ENCODE measurements at places on chromosomes 3 and 15.

DNA sequence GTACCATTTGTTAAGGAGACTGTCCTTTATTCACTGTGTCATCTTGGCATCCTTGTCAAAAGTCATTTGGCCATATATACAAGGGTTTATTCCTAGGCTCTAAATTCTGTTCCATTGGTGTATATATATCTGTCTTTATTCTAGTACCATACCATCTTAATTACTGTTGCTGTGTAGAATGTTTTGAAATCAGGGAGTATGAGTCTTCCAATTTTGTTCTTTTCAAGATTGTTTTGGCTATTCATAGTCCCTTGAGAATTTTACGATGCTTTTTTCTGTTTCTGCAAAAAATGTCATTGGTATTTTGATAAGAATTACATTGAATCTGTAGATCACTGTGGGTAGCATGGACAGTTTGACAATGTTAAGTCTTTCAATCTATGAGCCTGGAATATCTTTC is 28.7 kb downstream of the PFN2 start:
- DNase-seq: no peak

DNA sequence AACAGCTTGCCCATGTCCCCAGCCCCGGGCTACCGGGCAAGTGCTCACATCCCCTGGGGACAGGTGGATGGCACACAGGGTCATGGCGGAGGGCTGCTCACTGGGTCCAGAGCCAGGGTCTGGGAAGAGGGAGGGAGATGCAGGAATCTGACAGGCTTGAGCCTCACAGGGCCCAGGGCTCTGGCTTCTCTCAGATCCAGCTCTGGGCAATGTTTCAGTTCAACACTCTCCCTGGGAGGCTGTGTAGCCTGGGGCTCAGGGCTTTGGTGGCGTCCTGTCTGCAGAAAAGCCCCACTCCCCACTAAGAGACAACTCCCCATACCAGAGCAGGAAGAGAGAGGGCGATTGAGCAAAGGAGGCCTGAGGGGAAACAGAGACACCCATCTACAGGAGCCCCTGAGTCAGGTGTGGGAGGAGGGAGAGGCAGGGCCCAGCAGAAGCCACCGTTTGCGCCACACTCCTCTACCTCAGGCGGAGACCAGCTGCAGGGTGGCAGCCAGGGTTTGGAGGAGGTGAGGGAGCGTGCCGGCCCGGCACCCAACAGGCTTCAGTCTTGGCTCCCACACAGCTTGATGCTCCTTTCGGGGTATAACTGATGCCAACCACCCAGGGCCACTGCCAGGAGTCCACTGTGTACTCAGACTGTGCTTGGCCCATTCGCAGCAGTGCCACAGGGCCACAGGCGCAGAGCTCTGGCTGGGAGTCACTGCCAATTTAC is 16.8 kb upstream of the SRP14 start:
- no peak for DNase-seq

GRCh38 chr3:176275113-176275512 is 922.2 kb downstream of the TBL1XR1 start:
- no peak for DNase-seq

- no peak for DNase-seq
Observed at GRCh38 chr3:186254676-186255650, 107.1 kb downstream of the DGKG start.

DNA sequence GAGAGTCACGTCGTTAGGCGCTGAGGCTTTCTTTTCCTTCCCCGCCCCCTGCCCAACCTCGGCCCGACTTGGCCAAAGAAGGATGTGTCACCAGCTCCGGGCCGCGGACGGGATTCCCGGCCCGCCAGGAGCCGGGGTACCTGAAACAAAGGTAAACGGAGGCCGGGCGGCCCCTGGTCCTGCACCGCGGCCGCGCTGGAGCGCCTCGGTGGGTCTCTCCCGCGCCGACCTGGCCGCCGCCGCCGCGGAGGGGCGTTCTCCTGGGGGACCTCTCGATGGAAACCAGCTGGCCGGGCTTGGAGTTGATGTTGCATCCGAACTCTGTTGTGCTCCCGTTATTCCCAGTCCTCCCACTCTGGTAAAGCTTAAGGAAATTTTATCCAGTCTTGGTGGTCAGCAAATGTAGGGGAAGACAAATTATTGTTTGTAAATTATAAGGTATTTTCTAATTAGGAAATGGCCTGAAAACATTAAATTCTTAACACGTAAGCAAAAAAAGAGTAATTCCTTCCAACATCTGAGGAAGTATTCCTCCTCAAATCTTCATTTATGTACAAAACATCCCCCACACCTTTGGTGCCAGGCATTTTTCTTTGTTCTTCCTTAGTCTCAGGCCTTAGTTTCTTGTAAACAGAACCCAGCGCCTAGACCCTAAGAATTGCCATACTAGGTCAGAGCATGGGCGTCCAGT is 888 bp downstream of the PPP2R3A start:
- no peak for DNase-seq

DNA sequence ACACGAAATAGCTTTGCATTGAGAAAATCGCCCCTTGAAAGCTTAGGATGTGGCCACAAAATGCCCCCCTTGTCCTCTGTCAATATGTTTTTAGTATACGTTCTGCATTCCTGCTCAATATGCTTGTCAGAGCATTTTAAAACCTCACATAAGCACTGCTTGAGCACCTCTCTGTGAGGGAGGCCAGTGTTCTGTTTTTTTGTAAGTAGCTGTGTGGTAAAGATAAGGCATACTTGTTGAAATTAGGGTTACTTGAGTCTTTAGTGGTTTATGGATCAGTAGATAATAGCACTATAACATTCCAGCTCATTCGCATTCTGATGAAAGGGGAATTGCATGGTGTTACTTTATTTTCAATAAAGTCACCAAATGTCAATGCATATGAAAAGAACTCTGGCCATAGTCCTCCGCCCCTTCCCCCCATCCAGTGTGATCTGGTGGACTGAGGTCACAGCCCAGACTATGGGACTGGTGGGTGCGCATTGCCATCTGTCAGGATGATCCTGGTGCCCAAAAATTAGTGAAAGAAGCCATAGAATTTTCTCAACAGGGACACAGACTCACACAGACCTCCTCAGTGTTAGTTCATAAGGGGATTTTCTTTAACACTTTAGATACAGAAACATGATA is 33.1 kb downstream of the IL1RAP start:
- DNase-seq: no peak

GRCh38 chr15:41556677-41557076 is 2.3 kb upstream of the TYRO3 start:
- no peak for DNase-seq

DNA sequence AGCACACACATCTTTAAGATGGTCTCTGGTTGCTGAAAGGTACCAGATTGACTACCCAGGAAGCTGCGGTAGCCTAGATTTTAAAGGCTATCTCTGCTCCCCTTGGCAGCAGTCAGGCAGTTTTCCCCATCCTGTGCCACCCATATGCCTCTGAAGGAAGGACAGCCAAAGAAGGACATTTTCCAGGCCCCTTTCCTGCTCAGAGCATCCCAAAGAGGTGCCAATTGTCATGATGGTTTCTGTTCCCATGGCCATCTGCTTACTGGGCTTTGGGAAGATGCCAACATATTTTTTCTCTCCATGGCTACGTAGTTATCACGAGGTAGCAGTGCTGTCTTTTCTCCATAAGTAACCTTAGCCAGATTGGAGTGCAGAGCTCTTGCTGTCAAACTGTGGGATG is 39.7 kb downstream of the UNC13C start:
- no peak for DNase-seq

GRCh38 chr3:57919987-57920386 is 88.2 kb upstream of the FLNB start:
- no peak for DNase-seq

- no peak for DNase-seq
Observed at GRCh38 chr3:114310695-114311094, 16.9 kb downstream of the TIGIT start.

DNA sequence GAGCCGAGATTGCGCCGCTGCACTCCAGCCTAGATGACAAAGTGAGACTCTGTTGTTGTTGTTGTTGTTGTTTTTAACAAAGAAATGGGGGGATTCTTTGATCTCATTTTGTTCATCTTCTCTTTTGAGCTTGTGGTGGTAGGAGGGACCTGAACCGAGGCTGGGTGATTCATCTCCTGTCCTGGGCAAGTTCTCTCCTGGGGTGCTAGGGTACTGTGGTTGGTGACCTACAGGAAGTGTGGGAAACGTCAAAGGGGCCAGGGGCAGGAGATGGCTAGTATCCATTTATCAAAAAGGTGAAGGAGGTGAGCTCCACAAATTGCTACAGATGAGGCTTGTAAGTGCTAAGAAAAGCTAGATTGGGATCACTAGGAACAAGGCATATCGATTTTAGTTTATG is 14.3 kb downstream of the PPCDC start:
- no peak for DNase-seq

GRCh38 chr15:64024172-64025050 is 21.9 kb downstream of the DAPK2 start:
- DNase-seq: no peak

GRCh38 chr15:99423186-99424130 is 142.3 kb upstream of the MEF2A start:
- no peak for DNase-seq

DNA sequence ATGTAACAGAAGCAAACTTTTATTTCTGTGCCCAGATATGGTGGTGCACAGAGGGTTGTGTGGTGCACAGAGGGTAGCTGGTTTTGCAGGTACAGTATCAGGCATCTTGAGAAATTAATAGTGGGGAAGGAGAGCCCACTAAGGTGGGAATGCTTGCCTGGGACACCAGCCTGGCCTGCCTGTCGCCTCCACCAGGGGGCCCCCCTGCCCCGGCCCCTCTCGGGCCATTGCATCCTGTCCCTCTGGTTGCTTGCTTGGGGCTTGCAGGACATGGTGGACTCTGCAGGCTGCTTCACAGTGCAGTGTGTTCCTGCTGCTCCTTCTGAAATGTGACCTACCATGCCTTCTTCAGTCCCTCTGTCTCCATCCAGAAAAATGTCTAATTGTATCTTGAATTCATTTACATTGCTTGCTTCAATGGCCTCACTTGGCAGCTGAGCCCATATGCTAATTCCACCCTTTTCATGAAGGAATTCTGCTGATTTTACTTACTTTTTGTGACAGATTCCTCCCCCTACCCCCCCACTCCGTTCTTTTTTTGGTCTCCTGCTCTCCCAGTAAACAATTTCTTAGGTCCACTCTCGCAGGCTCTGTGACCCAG is 73.6 kb downstream of the EEFSEC start:
- no peak for DNase-seq

DNA sequence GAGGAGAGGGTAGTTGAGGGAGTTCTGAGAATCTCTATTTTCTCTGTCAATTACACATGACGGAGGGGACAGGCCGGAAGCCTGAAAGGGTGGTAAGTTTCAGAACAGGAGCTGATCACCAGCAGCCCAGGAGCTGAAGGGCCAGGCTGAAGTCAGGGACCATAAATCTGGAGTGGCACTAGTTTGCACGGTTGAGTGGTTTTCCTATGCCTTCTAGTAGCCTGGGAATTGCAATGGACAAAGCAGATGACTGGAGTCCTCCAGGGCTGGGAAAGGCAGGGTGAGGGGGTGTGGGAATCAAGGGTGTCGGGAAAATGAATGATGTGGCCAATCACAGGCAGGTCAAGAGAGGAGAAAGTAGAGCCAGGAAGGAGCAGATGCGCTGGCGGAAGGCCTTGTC is 72.5 kb downstream of the MAGEF1 start:
- no peak for DNase-seq

GRCh38 chr3:12278566-12278965 is 10.3 kb upstream of the PPARG start:
- DNase-seq: no peak

DNA sequence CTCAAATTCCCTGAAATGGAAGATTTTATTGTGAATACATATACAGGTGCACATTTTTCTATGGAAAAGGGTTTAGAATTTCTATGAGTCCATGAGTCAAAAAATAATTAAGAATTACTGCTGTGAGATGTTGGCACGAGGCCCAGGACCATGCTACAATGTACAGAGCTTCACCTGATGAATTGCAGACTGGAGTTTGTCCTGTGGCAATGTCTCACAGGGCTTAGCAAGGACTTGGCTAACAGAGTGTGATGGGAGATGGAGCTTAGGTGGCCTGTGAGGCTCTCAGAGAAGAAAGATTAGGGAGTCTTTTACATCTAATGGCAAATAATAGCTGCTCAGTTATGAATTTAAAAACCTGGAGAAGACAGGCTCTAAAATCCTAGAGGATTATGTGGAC is 219.5 kb upstream of the CBLB start:
- no peak for DNase-seq

GRCh38 chr3:10434144-10434937 is 71.0 kb downstream of the ATP2B2 start:
- DNase-seq: no peak

DNA sequence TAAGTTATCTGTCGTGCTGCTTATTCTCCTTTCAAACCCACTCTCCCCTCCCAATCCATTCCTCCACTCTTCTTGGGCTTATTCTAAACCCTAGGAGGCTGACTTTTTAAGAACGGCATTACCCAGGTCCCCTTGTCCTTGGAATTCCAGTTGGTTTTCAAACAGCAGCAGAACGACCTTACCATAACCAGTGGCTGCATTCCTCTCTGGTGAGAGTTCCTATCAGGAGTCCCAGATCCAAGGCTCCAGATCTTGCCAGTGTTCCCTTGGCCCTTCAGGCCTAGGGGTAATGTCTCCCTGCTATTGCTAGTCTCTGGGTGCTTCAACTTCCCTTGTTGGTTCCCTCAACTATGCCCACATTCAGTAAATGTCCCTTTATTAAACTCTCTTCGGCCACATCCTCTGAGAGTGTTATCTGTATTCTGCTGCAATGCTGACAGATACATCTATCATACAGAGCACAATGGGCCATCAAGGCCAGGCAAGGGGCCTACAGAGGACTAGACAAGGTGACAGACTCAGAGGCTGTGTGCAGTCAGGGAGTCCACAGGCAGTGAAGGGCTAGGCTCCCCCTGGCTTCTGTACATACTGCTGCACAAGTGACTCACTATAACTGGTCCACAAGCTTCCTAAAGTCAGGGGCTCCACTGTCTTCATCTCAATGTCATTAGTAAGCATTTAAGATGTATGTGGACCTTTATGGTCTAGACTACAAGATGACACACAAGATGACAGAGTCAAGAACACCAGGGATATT is 10.1 kb downstream of the LYSMD2 start:
- no peak for DNase-seq

- DNase-seq: no peak
Observed at GRCh38 chr3:105093371-105094252, 273.1 kb upstream of the ALCAM start.

GRCh38 chr15:87741350-87741749 is 515.2 kb downstream of the NTRK3 start:
- no peak for DNase-seq

- DNase-seq: no peak
Observed at GRCh38 chr3:85180-85579, 111.4 kb upstream of the CHL1 start.

DNA sequence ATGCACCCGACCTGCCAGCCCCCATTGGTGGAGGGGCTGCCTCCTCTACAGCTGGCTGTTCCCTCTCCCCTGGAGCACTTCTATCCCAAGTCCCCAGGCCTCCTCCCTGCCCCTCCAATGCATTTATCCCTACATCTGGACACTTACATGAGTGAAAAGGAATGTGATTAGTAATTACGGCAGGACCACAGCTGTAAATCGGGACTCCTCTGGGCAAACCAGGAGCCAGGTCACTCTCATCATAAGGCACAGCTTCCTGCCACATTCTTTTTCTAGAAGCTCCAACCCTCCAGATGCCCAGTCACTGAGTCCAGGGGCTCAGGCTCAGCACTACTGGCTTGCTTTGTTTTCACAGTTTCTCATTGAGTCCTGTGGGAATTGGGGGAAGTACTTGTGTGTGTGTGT is 54.3 kb downstream of the IL20RB start:
- DNase-seq: no peak

- DNase-seq: no peak
Observed at GRCh38 chr3:143135150-143135549, 15.6 kb downstream of the CHST2 start.
